NCI-H2227 treated with DMSO at 0.1 percent for 48 hours (cell line): ENCODE measurements at places on chromosomes 12 and 14.

DNA sequence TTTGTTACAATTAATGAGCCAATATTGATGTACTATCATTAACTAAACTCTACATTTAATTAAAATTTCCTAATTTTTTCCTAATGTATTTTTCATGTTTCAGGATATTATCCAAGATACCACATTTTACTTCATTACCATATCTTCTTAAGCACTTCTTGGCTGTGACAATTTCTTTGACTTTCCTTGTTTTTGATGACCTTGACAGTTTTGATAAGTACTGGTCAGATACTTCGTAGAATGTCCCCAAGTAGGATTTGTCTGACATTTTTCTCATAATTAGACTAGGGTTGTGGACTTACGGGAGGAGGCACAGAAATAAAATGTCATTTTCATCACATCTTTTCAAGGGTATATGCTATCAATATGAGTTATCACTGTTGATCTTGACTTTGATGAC is 700.9 kb downstream of the BCL11B start:
- no peak for DNase-seq

DNA sequence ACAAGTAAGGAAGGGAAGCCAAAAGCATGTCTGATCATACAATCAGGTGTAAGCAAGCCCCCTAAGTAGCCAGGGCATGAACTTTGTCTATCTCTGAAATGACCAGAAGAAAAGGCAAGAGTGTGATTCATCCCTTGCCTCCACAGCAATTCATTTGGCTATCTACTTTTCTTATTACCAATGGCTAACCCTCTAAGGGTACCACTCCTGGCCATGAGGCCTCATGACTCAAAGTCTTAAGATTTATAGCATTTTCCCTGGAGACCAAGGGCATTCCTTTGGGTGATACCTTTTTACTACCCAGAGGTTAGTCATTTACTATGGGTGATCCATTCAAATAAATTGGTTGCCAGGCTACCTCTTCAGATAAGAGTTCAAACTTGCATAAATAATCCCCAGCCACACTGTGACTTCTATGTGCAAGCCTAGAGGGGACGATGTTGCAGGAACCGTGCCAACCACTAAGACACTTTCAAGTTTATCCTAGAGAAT is 1.5 kb upstream of the LGALS3 start:
- no peak for DNase-seq

DNA sequence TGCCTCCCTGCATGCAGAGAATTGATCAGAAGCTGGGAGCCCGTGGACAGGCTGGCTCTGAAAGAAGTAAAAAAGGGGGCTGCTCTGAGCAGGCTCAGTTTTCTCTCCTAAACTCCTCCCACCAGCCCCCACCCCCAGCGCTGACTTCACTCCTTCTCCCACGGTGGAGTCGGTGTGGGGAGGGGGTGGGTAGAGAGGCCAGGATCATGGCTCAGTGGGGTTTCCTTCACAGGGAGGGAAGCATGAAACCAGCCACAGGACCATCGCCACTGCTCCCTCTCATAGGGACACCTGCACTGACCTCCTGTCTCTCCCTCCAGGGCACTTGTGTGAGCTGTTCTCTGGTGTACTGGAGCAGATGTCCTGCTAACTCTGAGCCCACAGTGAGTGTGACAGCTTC is 78.9 kb downstream of the STAB2 start:
- DNase-seq, result no peak

GRCh38 chr14:25150934-25151790 is 101.2 kb upstream of the STXBP6 start:
- DNase-seq, result peak; percentile 42

- DNase-seq, result no peak
Observed at GRCh38 chr14:101947577-101947903, 16.8 kb upstream of the DYNC1H1 start.

DNA sequence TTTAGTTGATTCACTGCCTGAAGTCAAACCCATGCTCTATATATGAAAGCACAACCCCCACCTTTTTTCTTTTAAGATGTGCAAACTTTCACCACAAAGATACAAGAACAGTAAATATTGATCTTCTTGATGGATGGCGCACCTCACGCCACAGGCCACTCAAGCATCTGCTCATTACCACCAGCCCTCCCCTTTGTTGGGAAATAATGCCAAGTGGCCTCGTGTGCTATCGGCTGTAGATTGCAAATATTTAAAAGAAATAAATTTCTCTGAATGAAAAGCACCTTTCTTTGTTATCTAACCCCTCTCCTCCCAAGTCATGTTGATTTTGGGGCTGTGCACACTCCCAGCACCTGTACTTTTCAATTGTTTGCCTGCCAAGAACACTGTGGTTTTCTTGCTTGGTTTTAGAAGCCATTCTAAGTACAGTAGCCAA is 122.7 kb downstream of the C12orf42 start:
- peak; percentile 19 for DNase-seq

DNA sequence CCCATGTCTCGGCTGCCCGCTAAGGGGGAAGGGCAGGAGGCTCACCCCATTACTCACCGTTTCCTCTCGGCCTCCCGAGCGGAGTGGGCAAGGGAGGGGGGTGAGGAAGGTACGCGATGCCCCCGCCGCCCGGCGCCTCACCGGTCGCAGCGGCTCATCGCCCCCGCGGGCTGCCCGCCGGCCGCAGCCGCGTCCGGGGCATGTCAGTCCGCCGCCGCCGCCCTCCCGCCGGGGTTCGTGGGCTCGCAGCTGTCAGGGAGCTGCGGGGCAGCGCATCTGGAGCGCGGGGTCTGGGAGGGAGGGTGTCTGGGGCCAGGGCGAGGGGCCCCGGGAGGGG is 461 bp downstream of the SLC8A3 start:
- DNase-seq, result no peak

GRCh38 chr14:36518031-36518585 is 1.9 kb downstream of the NKX2-1 start:
- DNase-seq, result no peak

- DNase-seq, result peak; percentile 51
Observed at GRCh38 chr12:109432842-109433304, 44.2 kb downstream of the KCTD10 start.

DNA sequence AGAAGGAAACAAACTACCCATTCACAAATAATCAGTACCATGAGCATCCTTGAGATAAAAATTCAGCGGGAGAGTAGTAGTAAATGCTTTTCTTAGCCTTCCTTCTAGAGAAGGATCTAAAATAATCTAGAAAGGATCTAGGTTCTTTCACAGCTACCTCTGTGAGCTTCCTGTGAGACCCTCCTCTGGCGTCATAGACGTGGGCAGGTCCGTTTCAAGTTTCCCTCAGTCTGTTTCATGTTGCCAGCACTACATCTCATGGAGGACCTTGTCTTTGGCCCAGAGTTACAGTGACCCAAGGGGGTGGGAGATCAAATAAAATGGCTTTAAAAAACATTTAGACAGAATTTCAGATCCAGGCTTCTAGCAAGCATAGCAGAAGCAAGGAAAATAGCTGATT is 13.6 kb downstream of the DAAM1 start:
- DNase-seq, result no peak

DNA sequence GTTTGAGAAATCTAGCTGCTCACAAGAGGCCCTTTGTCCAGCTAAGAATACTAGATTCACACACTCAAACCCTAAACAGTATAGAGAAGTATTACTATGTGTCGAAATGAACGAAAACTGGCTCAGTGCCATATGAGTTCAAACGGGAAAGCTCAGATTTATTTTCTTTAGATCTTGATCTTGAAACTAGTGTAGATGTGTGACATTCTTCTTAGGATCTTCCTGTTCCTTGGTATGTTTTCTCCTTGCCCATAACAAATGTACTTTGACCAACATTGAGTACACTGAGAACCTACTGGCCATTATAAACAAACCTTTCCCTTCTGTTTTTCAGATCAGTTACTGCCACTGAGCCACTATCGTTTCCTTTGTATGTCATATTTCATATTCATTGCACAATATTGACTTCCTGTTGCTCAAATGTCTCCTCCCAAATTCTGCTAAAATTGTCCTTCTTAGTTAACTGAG is 21.3 kb downstream of the MYBPC1 start:
- no peak for DNase-seq

- DNase-seq, result no peak
Observed at GRCh38 chr12:6620137-6620884, 13.1 kb upstream of the CHD4 start.

DNA sequence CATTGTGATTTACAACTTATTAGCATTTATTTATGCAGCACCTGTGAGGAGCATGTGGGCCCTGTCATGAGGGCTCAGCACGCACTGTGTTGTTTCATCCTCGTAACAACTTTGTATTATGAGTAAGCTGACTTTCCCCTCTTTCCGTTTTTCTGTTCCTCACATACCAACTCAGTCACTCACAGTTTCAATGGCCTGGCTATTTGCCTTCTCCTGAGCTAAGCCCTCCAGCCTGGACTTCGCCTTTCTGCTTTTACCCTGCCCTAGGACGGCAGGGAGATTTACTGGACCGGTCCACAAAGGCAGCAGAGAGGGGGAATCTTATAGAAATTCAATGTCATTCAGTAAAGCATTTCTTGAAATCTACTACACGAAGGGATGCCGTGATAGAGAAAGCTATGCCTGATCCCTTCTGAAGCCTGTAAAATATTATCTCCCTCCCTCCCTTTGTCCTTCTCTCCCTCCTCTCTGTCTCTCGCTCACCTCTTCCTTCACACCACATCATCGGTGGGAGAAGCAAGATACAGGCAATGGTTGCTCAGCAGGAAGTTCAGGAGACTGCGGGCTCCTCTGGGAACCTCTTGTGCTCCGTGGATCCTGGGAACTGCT is 219.2 kb upstream of the TBX3 start:
- DNase-seq, result no peak

- DNase-seq, result no peak
Observed at GRCh38 chr14:97177635-97178034, 380.5 kb downstream of the VRK1 start.

DNA sequence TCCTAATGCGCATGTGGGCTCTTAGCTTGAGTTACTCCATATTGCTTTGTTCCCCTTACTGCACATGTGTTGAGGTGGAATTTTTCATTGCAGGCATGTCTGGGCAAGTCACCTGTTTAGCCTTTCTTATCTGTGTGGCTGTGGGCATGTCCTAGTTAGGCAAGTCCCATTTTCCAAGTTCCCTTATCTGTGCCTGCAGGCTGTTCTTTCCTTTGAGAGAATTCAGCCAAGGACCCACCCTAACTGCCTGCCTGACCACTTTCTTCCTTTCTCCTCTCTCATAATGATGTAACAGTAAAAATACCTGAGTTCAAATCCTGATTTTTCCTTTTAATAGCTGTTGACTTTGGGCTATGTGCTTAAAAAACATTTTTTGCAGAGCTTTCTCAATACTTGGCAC is 870.6 kb downstream of the NRXN3 start:
- DNase-seq, result no peak

GRCh38 chr12:99521664-99522063 is 125.9 kb upstream of the GARIN6 start:
- DNase-seq, result no peak

DNA sequence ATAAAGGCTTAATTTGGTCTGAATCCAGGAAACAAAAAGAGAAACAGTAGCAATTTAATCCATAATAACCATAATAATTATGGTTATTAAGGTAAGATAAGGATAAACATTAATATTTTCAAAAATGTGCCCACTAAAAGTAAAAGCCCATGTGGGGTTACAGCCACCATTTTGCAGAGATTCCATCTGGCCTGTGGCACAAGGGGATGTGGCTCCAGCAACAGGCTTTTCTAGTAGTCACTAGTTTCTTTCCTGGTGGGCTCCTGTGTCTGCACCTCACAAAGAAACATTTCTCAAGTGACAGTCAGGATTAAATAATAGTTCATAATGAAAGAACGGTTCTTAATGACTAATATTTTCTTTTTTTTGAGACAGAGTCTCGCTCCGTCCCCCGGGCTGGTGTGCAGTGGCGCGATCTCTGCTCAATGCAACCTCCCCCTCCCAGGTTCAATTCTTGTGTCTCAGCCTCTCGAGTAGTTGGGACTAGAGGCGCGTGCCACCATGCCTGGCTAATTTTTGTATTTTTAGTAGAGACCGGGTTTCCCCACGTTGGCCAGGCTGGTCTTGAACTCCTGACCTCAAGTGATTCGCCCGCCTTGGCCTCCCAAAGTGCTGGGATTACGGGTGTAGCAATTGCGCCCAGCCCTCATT is 32.2 kb downstream of the GPR19 start:
- no peak for DNase-seq

DNA sequence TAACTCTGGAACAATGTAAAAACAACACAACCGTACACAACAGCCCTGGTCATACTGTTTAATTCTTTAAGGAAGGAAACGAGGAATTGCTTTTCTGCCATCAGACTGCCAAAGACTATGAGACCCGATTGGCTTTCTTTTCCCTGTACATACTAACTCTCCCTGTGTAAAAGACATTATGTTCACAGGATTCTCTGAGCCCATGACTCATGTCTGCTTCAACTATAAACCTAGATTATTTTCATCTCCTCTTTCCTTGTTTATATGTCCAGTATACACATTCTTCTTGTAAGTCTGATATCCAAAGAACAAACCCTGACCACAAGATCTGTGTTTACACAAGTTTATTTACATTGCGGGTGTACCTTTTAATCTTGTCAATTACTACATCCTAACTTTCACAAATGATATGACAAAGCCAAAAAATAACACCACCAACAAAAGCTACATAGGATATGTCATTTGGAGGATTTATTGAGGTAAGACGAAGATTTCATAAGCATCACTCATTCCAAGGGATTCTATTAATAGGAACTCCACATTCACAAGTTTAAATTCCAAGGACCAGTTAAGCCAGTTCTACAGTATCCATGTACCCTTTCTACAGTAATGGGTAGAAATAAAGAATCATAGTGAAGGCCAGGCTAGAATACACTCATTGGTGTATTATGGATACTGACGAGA is 67.3 kb downstream of the STXBP6 start:
- no peak for DNase-seq

- no peak for DNase-seq
Observed at GRCh38 chr12:54261815-54262402, 18.0 kb downstream of the CBX5 start.

- DNase-seq, result peak; percentile 75
Observed at GRCh38 chr14:36661506-36662257, at the start of gene PAX9. Gene PAX9, plus strand, starts transcription at chr14:36661860. Its CDS starts 230 bp downstream, at chr14:36662090.

- no peak for DNase-seq
Observed at GRCh38 chr12:6528539-6529235, 5.6 kb upstream of the GAPDH start.

- no peak for DNase-seq
Observed at GRCh38 chr14:45177076-45177475, 41.3 kb downstream of the FANCM start.

- DNase-seq, result no peak
Observed at GRCh38 chr14:97413022-97413539, 615.9 kb downstream of the VRK1 start.

GRCh38 chr14:77529213-77529612 is 30.6 kb upstream of the ISM2 start:
- no peak for DNase-seq

GRCh38 chr14:92458136-92459029 is 55.2 kb upstream of the RIN3 start:
- no peak for DNase-seq

DNA sequence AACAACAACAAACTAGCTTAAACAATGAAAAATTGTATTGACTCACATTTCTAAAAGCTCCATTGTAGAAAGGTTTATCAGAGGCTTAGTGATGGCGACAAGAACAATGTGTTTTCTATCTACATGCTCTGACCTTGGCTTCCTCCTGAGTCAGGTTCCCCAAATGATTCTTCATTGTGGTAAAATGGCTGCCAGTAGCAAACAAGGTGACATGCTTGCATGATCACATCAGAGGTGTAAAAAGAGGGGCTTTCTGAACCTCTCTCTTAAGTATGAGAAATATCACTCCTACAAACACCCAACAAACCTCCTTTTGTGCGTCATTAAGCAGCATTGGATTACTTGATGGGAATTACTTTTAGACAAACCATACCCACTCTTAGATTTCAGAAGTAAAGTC is 252.4 kb upstream of the SYT1 start:
- no peak for DNase-seq

GRCh38 chr12:71439613-71440344 is at the start of gene LGR5:
Gene LGR5, plus strand, starts transcription at chr12:71439798. Its CDS starts 283 bp downstream, at chr12:71440081.
- DNase-seq, result peak; percentile 47
